ENCODE measurements at places on chromosomes 5 and 9.

DNA sequence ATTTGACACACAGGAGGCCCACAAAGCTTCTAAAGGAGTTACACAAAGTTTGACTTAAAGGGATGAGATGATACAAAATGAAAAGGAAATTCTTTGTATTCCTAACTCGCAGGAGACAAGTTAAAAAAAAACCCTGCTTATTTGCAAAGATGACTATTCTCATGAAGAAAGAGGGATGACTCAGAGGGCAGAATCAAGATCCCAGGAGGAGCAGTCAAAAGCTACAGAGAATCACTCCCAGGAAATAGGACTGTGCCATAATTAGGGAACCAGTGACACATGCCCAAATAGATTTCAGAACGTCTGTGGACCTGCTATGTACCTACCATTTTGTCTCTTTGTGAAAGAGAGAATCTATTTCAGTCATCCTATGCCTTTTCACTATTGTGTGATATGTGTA lies 103.5 kb upstream of the ARRDC3 start:
- DNase-seq, result peak; percentile 76

GRCh38 chr9:21993893-21994555 lies at the start of gene CDKN2A:
TSS of gene CDKN2A (minus strand) at chr9:21994392.
- peak; percentile 43 for DNase-seq

- peak; percentile 73 for DNase-seq
Measured at GRCh38 chr5:66113160-66113559, 30.9 kb upstream of the SREK1 start.

DNA sequence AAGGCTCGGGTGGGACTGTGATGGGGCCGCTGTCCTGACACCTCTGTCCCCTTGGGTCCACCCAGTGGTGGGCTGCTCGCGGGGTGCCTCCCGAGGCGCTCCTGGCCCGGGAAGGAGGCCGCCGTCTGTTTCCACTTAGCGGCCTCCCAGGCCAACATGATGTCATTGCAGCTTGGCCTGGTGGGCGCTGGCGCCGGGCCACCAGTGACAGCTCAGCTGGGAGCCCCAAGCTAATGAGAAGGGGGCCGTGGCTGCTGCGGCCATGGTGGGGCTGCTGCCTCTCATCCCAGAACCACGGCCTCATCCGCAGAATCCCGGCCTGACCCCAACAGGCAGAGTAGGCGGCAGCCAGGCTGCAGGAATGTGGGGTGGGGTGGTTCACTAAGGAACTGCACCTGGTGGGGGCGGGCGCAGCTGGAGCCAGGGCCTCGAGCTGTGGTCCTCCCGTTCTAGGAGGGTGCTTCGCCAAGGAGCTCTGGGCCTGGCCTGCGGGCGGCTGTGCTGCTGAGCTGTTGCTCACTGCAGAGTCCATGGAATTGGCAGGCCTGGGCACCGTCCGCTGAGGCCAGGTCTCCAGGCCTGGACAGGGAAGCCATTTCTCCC lies 123.5 kb upstream of the COL5A1 start:
- DNase-seq, result no peak

DNA sequence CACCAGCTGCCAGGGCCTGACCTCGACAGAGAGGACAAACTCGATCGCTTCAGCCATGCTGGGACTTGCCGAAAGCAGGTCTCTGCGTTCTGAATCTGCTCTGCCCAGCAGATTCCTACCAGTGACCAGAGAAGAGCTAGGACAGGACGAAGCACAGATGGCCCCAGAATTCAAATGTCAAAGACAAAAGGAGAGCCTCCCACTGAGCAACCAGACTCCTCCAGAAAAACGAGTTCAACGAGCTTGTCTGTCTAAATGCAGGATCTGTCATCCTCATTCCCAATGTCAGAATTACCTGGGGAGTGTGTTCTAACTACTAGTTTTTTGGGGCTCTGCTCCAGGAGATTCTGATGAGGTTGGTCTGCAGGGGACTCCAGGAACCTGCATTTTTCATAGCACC lies 13.4 kb downstream of the AK8 start:
- DNase-seq, result no peak

- peak; percentile 6 for DNase-seq
Measured at GRCh38 chr5:7869474-7870136, 657 bp downstream of the MTRR start.

GRCh38 chr5:177378884-177379883 lies 5.0 kb upstream of the SLC34A1 start:
- peak; percentile 89 for DNase-seq

DNA sequence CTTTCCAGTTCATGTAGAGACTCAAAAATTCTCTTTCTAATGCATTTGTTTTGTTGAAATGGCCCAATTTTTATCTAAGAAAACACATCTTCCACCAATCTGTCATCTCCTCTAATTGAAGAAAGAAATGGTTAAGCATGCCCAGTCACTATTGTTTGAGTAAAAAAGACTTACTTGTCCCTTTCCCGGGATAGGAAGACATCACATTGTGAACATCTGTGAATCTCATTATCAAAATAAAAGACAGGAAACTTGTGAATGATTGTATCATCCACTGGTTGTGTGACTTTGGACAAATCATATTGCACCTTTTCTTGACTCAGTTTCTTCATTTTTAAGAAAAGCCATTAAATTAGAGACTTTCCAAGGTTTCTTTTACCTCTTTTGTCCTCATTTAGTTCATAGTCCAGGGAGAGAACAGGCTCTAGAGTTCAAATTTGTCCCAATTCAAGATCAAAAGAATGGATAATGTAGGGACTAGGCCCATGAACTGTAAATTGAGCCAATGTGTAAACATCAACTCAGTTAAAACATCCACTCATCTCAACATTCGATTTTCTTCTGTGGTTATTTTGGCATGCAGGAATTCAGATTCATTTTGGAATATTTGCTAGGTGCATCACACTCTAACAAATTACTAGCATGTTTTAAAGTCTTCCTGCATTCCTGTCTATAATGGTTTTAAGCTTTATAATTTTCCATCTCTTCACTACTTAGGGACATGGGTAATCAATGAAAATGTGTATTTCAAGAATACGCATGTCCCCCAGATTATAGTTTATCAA lies 838.0 kb upstream of the WWC1 start:
- no peak for DNase-seq

DNA sequence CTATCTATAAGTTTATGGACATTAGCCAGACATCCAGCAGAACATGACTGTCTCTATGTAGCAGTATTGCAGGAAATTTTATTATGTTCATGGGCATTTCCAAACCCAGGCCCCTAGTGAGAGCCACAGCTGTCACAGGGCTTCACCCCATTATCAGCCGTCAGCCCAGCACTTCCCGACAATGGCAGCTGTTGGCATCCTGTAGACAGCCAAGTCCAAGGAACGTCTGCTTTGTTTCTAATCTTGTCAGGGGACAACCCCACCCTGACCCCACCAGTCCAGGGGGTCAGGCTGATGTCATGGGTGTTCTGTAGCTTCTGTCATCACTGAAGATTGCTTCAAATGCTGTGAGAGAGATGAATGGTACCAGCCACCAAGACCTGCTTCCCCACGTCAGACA lies 565.3 kb upstream of the BRINP1 start:
- DNase-seq, result no peak

DNA sequence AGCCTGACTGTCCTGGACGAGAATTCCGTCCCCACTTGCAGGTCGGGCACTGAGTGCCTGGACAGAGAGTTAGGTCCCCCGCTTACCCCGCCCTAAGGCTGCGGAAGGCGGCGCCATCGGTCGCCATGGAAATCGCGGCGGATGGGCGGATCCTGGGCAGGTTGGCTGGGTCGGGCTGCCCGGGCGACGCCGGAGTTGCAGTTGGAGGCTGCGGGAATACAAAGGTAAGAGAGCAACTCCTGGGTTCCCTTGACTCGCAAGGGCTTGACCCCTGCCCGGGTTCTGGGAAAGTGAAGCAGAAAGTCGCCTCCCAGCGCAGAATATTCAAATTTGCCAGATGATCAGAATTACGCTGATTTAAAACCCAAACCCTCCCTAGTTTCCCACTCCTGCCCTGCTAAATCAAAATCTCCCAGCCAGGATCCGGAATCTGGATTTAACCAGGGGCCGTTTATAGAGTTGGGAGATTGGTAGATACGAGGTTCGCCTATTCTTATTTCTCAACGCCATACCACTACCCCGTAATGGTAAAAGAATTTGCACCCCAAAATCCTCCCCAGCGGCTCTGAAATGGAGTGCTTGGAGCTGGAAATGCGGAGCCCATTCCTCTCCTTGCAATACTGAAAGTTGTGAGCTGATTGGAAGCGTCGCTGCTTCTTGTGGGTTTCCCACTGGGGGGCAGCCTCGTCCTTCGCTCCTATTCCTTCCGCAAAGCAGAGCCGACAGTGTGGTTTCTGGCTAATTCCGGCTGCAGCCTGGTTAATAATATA lies 156.4 kb upstream of the RASEF start:
- DNase-seq, result no peak

All from HCEC 1CT (cell line).